ENCODE measurements at places on chromosomes 3 and 15. TPM values are rescaled to one million over a fixed set of nuclear protein-coding genes. Genes with fewer than 3 reads are reported as not detected.

Gene FEZF2
- polyA plus RNA-seq, result not detected

Gene NMNAT3
- 11.2 TPM for polyA plus RNA-seq

Gene NT5DC2
- 202 TPM for polyA plus RNA-seq

Gene PLSCR4
- polyA plus RNA-seq, result 18.4 TPM

Gene AMT
- polyA plus RNA-seq, result 48.4 TPM

Gene LCMT2
- polyA plus RNA-seq, result 11.5 TPM

Gene TGM4
- polyA plus RNA-seq, result 0.13 TPM

Gene CHMP2B
- 56.0 TPM for polyA plus RNA-seq

Gene WDR53
- 17.4 TPM for polyA plus RNA-seq

Gene PRKCI
- polyA plus RNA-seq, result 88.1 TPM

Gene AMIGO3
- polyA plus RNA-seq, result 2.5 TPM

Gene TLR9
- polyA plus RNA-seq, result 0.09 TPM

Data from renal pelvis (tissue), 12 donors.